ENCODE measurements at places on chromosomes 6 and 20. TPM values are rescaled to one million over a fixed set of nuclear protein-coding genes. Genes with fewer than 3 reads are reported as not detected.

Gene RIPPLY2
- not detected for total RNA-seq

Gene SIM1
- total RNA-seq: under 0.01 TPM

Gene CRNKL1
- 27.2 TPM for total RNA-seq

Gene KHDC1L
- not detected for total RNA-seq

Gene RGS17
- total RNA-seq: 3.3 TPM

Gene DEFB118
- total RNA-seq: not detected

Gene TRERF1
- under 0.01 TPM for total RNA-seq

Gene OR2H1
- total RNA-seq: not detected

Gene KCNK15
- total RNA-seq: not detected

Gene OXT
- total RNA-seq: not detected

Gene BANF2
- not detected for total RNA-seq

Gene ZMYND8
- 23.8 TPM for total RNA-seq

Gene ABCF1
- total RNA-seq: 48.6 TPM

Gene SSTR4
- total RNA-seq: not detected

Gene ADAM33
- not detected for total RNA-seq

Gene LZTS3
- 2.2 TPM for total RNA-seq

Gene PACRG
- 0.45 TPM for total RNA-seq

Gene LMBRD1
- total RNA-seq: 16.8 TPM

Gene C20orf202
- total RNA-seq: not detected

Gene OR2B6
- not detected for total RNA-seq

Gene CEP162
- 6.7 TPM for total RNA-seq

Gene MYBL2
- 10.3 TPM for total RNA-seq

Gene LRRC1
- total RNA-seq: 5.7 TPM

Gene VGLL2
- total RNA-seq: not detected

Gene RNF114
- total RNA-seq: 42.5 TPM
